ENCODE measurements at places on chromosomes 7 and 10. TPM values are rescaled to one million over a fixed set of nuclear protein-coding genes. Genes with fewer than 3 reads are reported as not detected.

DNA sequence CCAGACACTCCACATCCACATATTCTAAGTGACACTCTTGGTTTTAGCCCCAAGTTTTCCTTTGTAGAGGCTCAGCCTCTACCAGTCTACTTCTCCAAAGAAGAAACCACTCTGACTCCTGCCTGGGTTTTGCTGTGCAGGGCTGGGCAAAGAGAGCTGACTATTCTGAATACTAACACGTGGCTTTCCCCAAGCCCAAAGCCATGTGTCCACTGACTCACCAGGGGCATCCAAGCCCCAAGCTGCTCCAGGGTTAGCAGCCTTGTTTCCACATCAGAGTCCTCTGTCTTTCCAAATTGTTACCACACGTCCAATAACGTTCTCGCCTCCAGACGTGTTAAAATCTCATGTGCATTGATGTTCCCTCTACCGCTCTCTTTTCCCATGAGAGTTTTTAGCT is 8.7 kb downstream of the GALNTL5 start:
- DNase-seq, result no peak

GRCh38 chr7:102810916-102811315 is 62.1 kb downstream of the FAM185A start:
- no peak for DNase-seq

GRCh38 chr7:50533866-50534265 is 31.3 kb downstream of the DDC start:
- no peak for DNase-seq

DNA sequence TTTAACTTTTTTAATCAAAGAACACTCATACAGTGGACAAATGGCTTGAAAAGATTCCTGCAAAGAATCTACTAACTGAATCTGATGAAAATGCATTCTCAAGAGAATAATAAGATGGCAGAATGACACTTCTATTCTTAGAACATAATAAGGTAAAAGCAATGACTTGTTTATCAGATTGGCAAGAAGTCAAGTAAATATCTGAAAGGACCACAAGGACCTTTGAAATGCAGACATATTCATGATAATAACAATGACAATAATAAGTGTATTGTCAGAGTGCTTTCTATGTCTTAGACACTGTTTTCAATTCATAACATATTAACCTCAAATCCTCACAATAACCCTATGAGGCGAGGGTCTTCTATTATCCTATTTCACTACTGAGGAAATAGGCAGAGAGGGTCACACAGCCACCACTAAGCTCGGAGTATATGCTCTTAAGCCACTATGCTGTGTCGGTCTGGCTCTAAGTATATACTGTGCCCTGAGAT is 10.6 kb downstream of the HACD1 start:
- no peak for DNase-seq

DNA sequence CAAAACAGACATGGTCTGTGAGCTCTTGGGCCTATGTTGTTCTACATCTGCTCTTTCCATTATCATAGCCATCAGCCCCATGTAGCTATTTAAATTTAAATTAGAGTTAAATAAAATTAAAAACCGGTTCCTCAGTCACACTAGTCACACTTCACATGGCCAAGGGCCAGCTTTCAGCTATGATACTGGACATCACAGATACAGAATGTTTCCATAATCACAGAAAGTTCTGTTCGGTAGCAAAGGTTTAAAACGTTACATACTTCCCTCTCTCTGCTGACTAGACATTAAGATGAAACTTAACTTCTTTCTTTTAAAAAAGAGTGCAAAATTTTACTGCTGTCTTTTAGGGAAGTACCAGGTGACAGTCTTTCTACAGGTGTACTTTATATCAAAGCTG is 43.0 kb downstream of the SRPK2 start:
- DNase-seq, result no peak

- no peak for DNase-seq
These were observed 11.0 kb upstream of the TLL2 start for GRCh38 chr10:96524741-96525140.

- DNase-seq, result no peak
These were observed 2.3 kb upstream of the SNX8 start for GRCh38 chr7:2316578-2316977.

DNA sequence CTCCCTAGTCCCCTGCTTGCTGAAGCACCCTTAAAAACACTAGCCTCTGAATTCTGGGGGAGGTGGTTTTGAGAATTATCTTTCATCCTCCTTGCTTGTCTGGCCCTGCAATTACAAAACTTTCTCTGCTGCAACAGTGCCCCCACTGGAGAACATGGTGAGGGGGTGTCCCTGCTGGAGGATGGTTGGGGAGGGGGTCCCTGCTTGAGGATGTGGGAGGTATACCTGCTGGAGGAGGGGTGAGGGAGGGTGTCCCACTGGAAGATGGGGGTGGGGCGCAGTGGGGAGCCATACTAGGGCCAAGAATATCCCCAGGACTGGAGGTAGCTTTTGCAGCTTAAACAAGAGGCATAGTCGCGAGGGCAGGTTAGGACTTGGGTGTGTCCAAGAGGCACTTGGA is 3.2 kb upstream of the POLM start:
- no peak for DNase-seq

DNA sequence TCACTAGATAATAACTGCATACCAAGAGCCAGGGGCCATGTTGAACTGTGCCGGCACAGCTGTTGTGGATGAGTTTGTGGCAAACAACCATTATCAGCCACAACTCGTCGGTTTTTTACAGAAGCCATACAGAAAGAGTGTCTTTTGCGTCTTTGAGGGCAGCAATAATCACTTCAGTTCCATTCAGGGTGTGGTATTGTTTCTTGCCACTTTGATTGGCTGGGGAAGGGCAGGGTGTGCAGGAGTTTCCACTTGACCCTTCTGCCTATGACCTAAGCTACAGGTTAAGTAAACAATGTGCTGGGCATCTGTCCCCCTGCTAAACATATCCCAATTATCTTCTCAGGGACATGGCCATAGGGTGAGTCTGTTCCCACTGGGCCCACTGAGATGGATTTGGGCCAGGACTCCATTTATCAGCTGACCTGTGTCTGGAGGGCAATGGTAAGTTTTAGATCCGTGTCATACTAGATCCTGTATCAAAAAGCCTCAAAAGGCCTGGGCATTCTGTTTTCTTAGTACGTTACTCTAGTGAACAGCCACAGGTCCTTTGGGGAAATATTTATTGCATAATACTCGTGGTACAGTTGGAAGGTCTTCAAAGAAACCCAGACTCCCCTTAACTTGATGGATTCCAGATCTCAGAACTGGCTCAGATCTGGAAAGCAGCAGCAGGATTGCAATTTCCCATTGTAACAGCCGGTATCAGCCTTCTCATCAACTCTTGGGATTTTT is 15.9 kb downstream of the ZNF3 start:
- DNase-seq, result peak; percentile 75

DNA sequence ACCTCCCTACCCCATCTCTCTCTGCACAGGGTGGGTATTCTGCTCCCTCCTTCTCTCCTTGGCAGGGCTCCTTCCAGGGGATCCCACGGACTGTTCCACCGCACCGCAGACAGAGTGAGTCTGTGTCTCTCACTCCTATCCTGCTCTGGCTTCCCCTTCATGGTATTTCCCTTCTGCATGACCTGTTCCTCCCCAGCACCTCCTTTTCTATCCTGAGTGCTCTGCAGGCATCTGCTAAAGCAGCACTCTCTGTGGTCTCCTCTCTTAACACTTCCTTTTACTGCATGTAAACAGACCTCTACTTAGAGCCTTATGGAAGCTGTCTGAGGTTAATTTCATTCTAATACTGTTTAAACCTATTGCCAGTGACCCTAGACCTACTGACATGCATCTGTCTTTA is 171.5 kb downstream of the CCSER2 start:
- no peak for DNase-seq

GRCh38 chr10:91071786-91072185 is 148.7 kb upstream of the PCGF5 start:
- DNase-seq, result no peak

DNA sequence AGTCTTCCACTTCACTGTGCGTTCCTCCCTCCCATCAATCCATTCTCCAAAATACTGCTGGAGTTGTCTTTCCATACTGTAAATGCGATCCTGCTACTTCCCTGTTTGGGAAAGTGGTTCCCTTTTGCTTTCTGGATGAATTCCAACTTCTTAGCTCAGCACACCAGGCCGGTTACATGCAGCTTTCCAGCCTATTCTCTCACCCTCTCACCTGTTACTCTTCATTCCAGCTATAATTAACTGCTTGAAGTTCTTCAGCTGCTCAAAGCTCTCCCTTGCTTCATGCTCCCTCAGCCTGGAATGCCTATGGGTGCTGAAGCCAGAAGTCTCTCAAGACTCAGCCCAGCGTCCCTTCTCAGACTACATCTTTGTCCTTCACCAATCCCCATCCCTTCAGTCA is 6.0 kb upstream of the ZNRF2 start:
- no peak for DNase-seq

GRCh38 chr7:112346381-112347060 is 103.7 kb upstream of the IFRD1 start:
- no peak for DNase-seq

GRCh38 chr10:58258977-58259692 is 8.6 kb downstream of the IPMK start:
- DNase-seq, result no peak

GRCh38 chr7:17093461-17093860 is 205.0 kb upstream of the AHR start:
- DNase-seq, result no peak

- DNase-seq, result no peak
These were observed 33.2 kb downstream of the RPS24 start for GRCh38 chr10:78066728-78067430.

TRPV5 gene
- total RNA-seq, result not detected

PNLIPRP2 gene
- not detected for total RNA-seq

GPNMB gene
- total RNA-seq, result 105 TPM

ITGB8 gene
- 9.0 TPM for total RNA-seq

KIFBP gene
- total RNA-seq, result 22.7 TPM

BCL7B gene
- total RNA-seq, result 121 TPM

EPHB6 gene
- 13.6 TPM for total RNA-seq

All from sigmoid colon (tissue), 7 donors.